Left renal pelvis (tissue), 4 donors: ENCODE measurements at places on chromosomes 1 and 21. TPM values are rescaled to one million over a fixed set of nuclear protein-coding genes. Genes with fewer than 3 reads are reported as not detected.
A peak's percentile ranks its signal among the peaks of the same experiment; 100 is the strongest.

- DNase-seq = no peak
These were observed 62.9 kb upstream of the RGS4 start for GRCh38 chr1:163006051-163006834.

GRCh38 chr1:200133123-200133522 lies 105.6 kb downstream of the NR5A2 start:
- DNase-seq = no peak

- DNase-seq = no peak
These were observed 41.4 kb upstream of the NFASC start for GRCh38 chr1:204829133-204829825.

CYYR1 gene
- 30.0 TPM for polyA plus RNA-seq

DNA sequence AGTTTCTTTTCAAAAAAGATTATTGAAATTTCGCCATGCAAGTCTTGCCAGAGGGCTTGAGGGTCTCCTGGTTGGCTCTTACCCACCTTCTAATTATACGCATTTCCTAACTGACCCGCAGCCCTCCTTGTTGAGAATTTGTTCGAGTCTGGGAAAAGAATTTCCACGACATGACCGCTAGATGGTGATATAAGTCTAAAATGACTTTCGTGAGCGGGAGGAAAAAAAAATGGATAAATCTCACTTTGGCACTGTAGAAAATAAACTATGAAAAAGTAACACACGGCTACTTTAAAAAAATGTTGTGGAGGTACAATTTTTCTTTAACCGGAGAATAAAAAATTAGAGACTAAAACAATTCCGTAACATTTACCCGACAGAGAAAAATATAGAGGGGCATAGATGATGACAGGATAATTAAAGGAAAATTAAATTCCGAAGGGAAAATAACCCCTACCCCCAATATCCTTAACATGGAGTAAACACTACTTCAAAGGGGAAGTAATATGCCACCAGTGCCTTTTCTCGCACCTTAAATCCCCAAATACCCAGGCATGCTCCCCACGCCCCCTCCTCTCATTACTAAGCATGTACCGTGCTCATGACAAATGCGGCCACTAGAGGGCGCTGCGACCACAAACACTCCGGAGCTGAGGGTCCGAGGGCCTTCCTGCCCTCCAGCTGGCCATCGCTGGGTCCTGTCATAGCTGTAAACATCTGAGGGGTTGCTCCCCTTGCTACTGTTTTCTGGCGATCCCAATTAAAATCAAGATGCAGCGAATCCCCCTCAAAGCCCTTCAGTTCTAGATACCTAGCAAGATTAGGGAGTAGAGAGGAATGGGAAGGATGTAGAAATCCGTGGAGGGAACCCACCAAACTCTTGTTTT lies 266.9 kb downstream of the ASTN1 start:
- peak; percentile 58 for DNase-seq

VPS72 gene
- polyA plus RNA-seq = 76.1 TPM

- no peak for DNase-seq
These were observed 3.5 kb downstream of the TTC39A start for GRCh38 chr1:51326839-51327238.

DNA sequence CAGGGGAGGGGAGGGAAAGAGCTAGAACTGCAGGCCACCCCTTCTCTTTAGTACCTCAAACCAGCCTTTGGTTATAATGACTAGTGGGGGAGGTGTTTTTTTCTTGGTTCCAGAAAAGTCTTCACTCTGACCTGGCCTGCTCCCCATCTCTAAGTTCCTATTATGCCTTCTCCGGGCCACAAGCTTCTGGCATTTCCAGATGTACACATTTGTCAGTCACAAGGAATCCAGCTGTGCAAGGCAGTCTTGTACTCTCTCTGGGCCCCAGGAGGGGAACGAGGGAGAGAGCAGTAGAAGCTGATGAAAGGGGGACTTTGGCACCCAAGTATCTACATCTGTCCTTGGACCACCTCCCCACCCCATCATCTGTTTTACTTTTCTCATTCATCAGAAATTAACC lies 2.7 kb upstream of the FALEC start:
- no peak for DNase-seq

DNA sequence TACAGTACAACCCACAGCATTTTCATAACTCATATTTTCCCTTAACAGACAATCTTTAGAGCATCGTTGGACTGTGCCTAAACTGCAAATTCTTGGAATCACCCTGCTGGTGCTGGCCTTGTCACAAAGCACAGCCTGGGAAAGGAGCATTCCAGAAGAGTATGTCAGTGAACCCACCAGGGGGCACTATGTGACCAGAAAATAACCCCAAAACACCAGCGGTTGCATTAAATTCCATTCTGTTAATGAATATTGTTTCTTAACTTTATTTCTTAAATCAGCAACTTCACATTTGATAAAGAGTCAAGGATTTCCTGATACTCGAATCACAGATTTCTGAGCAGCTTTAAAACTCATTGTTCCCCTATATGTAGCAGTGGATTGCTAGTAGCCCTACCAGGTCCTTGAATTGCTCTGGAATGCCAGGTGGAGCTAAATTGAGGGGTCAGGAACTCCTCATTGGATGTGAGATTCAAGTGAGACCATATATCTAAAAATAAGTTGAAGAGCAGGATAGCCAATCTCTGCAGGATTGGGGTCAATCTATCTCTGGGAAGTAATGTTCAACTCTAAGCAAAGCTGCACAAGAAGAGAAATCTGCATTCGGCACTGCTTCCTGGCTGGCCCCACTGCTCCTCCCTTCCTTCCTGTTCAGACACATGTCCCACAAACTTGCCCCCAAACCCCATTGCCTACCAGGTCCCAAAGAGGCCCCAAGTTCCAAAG lies 12.7 kb upstream of the RAB4A start:
- no peak for DNase-seq

BCL2L15 gene
- polyA plus RNA-seq = 0.50 TPM

DNA sequence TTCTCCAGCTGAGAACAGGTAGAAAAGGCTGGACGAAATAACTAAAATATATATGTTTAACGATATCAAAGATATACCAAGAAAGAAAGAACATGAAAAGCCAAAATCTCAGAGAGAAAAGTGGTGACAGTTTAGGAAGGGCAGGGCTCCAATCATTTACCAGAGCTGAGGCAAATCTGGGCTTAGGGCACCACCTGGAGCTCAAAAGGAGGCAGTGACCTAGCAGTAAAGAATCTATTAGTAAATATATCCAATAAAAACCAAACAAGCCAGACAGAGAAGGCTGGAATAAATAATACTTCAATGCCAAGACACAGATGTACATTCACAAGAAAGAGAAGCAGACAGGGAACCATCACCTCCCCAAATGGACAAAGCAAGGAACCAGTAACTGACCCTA lies 43.5 kb downstream of the CHIA start:
- no peak for DNase-seq

ANGPTL3 gene
- polyA plus RNA-seq = 5.2 TPM

- DNase-seq = no peak
These were observed 208.1 kb downstream of the TGFB2 start for GRCh38 chr1:218553197-218553596.

GRCh38 chr1:179773264-179773663 lies 30.2 kb downstream of the FAM163A start:
- DNase-seq = no peak

GRCh38 chr1:96808191-96808590 lies 86.6 kb downstream of the PTBP2 start:
- DNase-seq = no peak

DNA sequence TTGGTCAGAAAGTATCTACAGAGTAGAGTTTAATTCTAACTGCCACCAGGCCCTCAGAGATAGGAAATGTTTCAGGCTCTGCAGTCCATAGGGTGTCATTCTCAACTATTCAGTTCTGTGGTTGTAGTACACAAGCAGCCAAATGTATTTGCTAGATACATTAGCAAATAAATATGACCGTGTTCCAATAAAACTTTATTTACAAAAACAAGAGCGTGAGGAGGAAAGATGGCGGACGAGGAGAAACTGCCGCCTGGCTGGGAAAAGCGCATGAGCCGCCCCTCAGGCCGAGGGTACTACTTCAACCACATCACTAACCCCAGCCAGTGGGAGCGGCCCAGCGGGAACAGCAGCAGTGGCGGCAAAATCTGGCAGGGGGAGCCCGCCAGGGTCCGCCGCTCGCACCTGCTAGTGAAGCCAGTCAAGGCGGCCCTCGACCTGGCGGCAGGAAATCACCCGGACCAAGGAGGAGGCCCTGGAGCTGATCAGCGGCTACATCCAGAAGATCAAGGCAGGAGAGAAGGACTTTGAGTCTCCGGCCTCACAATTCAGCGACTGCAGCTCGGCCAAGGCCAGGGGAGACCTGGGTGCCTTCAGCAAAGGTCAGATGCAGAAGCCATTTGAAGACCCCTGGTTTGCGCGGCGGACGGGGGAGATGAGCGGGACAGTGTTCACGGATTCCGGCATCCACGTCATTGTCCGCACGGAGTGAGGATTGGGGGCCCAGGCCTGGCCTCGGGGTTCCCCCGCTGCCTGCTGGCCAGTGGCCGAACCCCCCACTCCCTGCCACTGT lies 286.1 kb downstream of the LRRC40 start:
- no peak for DNase-seq

- no peak for DNase-seq
These were observed 28.2 kb downstream of the ATP8B2 start for GRCh38 chr1:154353460-154353904.

DNA sequence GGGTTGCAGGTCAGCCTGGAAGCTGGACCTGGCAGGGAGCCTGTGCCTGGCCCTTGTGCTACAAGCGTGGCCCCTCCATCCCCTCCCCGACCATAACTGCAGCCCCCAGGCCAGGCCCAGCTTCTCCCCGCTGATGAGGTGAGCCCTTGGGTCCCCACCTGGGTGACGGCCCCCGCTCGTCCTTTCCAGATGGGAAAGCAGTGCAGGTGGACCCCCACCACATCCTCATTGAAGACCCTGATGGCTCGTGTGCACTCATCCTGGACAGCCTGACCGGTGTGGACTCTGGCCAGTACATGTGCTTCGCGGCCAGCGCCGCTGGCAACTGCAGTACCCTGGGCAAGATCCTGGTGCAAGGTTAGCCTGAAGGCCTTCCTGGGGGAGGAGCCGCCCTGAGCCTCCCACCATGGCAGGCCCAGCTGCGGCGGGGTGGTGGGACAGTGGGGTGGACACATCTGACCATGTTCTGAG lies 56.9 kb downstream of the TRIM11 start:
- no peak for DNase-seq

GRCh38 chr1:17239420-17239819 lies 9.5 kb upstream of the PADI3 start:
- peak; percentile 83 for DNase-seq

DNA sequence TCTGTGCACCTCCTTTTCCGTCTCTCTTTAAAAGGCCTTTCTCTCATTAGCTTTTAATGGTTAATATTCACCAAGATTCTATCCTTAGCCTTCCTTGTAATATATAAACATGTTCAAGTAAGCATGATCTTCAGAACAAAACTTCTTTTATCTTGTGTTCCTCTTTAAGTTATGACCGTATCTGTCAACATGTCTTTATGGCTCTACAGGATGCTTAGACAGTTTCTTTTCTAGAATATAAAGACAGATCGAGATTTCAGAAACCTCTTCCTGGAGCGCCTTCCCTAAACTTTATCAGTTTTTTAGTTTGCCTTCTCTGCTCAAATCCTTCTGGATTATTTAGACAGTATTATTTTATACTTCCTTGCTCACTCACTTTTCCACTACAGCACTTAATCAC lies 7.2 kb downstream of the RO60 start:
- no peak for DNase-seq

DNA sequence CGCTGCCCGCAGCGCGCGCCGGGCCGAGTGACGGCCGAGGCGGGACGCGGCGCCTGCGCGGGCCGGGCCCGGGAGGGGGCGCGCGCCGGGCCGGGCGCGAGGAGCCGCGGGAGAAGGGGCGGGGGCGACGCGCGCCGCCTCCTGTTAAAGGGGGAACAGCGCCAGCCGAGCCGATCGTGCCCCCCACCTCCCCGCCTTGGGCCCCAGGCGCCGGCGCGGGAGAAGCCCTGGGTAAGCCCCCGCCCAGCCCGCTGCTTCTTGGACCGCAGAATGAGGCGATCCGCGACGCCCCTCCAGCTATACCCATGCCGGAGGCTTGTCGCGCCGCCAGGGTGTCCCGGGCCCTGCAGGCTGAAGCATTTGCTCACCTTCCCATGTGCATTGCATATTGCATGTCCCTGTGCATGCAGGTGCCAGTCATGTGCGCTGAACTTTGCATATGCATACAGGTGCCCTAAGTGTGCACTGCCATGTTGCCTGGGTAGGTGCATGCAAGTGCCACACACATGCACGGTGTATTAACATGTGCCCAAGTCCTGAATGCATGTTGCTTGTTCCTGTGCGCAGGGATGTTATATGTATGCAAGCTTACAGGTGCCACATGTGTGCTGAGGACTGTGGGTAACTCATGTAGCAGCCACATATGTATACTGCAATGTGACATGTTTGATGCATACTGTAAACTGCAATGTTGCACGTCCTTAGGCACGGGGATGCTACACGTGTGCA lies at the start of gene ADGRB2:
Gene ADGRB2 (minus strand): TSS at position 29 of the 729 bp plus-strand sequence. CDS start 7,119 bp downstream, outside the sequence.
- DNase-seq = no peak

GRCh38 chr1:4946343-4946742 lies 291.9 kb downstream of the AJAP1 start:
- DNase-seq = no peak

SYNC gene
- 6.2 TPM for polyA plus RNA-seq

DNA sequence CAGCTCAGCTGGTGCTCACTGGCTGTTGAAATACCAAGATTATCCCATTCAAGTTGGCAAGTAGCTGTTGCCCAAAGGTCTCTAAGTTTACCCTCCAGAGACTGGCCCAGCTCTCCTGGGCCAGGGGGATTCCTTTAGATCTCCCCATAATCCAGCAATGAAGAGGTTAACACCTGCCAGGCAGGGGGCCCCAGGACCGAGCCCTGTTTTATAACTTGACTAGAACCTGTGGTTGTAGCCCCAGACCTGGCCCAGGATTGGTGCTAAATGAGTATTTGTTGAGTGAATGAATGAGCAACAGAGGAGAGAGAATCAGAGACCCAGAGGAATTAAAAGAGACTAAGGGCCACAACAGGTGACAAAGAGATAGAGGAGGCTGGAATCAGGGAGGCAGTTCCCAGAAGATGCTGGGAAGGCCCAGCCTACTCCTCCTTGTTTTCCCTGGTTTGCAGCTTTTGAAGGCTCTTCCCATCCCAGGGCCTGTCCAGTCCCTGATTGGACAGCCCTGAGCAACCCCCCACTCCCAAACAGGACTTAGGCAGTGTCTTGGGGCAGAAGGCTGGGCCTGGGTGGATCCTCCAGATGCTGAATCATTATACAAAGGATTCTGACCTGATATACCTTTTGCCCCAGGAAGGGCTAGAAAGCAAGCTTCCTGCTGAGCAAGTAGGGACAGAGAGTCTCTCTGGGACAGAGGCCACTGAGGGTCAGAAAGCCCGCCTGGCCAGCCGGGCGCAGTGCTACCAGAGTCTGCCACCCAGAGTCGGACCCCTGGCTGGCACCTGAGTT lies 2.4 kb upstream of the RHBG start:
- no peak for DNase-seq

CD247 gene
- 0.37 TPM for polyA plus RNA-seq

DNA sequence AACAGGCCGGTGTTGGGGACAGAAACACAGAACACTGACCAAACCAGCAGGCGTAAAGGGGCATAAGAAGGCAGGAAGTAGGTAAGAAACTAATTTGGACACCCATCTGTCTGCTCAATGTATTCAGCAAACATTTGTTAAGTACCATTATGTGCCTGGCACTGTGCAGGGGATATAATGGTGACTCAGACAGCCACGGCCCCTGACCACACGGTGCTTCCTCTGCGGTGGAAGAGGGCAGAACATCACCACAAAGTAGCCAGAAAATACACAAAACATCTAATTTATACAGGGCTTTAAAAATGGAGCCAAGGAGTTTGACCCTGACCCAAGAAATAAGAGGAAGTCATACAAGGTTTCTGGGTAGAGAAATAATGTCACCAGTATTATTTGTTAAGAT lies 12.9 kb downstream of the DNAJC11 start:
- no peak for DNase-seq
